Esophagus squamous epithelium (tissue), 5 donors: ENCODE measurements at places on chromosomes 5 and 9. TPM values are rescaled to one million over a fixed set of nuclear protein-coding genes. Genes with fewer than 3 reads are reported as not detected.

The KCTD16 gene
- total RNA-seq: not detected

The QRFP gene
- total RNA-seq: 0.18 TPM

The FTMT gene
- total RNA-seq: not detected

The FCN2 gene
- total RNA-seq: not detected

DNA sequence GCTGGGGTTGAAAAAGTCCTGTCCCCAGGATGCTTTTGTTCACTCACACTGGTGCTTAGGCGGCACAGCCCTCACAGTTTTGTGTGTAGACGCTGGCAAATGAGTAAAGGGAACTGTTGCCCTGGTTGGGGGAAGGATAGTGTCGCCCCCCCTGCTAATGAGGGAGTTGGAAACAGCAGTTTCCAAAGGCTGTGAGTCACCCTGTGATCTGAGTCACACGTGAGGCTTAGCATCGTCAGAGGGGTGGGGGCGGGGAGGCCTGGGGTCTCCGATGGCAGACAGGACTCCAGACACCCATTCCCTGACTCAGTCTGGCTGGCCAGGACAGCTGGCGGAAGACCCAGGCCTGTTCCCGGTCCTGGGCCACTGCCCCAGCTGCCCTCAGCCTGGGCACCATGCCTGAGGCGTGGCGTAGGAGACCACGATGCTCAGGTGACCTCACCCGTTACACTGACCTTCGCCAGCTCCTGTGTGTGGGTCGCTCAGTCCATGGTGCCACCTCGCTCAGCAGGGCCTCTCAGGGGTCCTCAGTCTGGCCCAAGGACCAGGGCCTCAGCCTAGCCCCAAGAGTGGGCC lies 2.9 kb downstream of the DNAJB5 start:
- no peak for DNase-seq

DNA sequence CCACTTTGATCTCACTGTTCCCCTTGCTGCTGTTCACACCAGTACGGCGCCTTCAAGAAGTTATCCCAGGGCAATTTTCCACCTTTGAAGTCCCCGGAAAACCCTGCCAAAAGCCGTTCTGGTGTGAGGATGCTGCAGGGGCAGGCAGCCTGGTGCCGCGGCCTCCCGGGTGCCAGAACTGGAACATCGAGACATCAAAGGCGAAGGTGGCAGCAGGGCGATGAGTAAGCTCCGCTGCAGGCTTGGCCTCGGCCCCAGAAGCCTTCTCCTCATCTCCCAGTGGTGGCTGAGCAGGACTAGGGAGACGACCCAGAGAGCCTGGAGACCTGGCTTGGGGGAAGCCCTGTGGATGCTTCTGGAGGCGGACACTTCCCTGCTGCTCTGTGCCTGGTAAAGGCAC lies 115.3 kb upstream of the MSX2 start:
- no peak for DNase-seq

DNA sequence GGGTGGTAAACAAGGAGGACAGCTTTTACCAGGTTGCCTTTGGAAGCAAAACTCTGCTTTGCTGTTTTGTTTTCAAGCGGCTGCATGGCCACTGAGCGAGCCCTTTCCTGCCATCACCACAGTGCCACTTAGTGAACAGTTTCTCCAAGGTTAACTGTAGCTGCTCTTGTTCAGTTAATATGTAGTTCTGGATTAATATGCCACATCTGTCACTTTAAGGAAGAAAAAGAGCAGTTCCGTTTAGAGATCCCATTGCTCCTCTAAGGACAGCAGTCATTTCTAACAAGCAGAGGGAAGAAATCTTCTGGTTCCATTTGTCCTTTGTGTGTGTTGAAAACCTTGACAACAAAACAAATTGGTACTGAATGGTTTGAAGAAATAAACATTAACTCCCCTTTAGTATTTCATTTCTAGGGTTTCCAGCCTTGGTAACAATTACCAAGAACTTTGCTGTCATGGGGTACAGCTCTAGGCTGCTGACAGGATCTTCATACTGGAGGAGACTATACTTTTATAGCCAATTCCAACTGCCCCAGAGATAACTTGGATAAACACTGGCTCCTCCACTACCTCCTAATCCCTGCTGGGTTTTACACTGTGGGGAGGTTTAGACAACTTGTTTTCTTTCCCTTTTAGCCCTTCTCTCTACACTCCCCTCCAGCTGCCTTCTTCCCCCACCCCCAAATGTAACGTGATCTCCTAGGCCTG lies 10.3 kb upstream of the ABL1 start:
- DNase-seq: no peak

DNA sequence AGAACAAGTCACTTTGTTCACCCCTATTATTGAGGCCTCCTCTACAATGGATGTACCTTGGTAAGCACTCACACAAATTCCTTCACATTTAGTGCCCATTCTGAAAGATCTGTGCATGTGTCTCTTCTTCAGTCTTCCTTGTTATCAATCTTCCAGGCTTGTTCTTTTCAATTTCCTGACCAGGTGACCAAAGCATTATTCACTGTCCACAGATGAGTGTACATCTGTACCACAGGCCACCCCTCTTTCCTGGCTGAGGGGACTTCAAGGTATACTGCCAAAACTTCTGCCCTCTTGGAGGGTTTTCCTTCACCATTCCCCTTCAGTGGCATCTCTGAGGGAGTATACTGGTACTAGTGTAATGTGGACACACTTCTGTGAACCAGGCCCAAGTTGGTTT lies 25.5 kb upstream of the STOM start:
- DNase-seq: no peak

DNA sequence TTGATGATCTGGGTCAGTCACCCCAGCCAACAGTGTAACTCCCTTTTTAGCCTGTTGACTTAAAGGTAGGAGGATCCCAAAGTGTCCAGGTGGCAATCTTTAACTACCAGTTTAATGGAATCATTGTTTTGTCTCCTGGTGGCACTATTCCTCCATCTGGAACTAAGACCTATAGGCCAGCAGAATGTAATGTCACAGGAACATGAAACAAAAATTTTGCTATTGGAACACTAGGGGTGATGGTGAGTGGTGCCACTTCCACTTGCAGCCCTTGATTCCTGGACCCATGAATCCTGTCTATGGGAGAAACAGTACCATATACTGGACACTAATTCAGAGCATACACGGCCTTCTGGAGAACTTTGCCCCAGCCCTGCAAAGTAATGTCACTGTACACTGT lies 219.5 kb upstream of the RASA1 start:
- no peak for DNase-seq

DNA sequence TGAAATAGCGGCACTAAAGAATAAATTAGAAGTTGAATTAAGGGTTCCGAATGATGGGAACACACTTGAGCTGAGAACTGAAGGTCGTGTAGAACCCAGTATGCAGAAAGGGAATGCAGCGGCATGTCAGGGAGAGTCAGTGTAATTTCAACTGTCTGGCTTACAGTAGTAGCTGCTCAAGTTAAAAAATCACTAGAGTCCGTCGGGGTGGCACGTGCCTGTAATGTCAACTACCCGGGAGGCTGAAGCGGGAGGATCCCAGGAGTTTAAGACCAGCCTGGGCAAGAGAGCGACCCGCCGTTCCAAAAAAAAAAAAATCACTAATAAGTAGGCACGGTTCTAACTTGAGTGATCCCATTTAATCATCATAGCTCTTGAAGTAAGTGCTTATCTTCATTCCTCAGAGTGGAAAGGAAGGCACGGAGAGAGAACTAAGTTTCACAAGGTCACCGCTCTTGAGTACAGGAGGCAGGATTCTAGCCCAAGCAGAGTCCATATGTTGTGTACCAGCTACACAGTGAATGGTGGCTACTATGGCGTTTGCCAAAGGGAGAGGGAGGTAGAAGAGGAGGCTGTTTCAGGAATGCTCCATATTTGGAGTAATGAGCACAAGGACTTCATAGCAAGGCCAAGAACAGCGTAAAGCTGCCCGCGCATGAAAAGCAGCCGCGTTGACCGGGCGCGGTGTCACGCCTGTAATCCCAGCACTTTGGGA lies 831 bp downstream of the RMRP start:
- no peak for DNase-seq

DNA sequence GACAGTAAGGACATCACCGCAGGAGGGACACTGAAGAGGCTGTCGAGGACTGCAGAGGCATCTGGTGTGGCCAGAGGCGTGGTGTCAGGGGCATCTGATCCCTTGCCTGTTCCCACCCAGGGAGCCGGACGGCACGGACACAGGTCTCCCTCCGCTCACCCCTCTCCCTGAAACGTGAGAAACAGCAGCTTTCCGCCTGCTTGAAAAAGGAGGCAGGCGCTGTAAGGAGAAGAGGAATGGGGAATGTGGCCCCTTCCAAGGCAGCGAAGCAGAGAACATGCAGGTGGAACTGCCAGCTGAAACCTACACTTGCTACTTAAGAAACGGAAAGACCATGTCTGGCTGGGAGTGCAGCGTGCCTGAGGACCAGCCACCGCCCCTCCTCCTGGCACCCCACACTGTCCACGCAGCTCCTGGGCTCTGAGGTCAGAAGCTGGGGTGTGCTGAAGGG lies 176.2 kb downstream of the GAPVD1 start:
- no peak for DNase-seq

- DNase-seq: no peak
Measured at GRCh38 chr5:180213256-180213600, 4.2 kb upstream of the RASGEF1C start.
